ENCODE measurements at places on chromosomes 6 and 20.

DNA sequence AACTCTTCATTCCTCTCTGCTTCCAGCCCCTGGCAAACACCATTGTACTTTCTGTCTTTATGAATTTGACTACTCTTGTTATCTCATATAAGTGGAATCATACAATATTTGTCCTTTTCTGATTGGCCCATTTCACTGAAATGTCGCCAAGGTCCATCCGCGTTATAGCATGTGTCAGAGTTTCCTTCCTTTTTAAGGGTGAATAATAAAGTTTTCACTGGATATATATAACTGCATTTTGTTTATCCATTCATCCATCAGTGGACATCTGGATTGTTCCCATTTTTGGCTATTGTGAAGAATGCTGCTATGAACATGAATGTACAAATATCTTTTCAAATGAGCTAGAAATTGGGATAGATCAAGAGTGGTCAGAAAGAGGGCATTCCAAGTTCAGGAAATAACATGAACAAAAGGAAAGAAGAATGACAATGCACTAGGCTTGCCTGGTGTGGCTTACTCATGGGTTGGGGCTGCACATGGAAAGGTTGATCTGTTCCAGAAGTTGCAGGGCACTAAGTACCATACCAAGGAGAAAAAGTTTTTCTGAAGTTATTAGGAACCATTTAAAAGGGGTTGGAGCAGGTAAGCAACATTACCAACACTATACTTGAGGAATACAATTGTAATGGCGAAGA is 10.0 kb upstream of the L3MBTL3 start:
- no peak for DNase-seq

GRCh38 chr6:88262332-88262731 is 96.2 kb upstream of the CNR1 start:
- no peak for DNase-seq

- DNase-seq, result no peak
Observed at GRCh38 chr6:135014353-135014832, 40.2 kb downstream of the HBS1L start.

DNA sequence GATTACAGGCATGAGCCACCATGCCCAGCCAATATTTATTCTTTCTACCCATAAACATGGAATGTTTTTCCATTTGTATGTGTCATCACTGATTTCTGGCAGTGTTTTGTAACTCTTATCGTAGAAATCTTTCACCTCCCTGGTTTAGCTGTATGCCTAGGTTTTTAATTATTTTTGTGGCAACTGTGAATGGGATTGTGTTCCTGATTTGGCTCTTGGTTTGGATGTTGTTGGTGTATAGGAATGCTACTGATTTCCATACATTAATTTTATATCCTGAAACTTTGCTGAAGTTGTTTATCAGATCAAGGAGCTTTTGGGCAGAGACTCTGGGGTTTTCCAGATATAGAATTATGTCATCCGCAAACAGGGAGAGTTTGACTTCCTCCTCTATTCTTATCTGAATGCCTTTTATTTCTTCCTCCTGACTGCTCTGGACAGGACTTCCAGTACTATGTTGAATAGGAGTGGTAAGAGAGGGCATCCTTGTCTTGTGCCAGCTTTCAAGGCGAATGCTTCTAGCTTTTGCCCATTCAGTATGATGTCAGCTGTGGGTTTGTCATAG is 198.6 kb downstream of the ZDHHC14 start:
- no peak for DNase-seq

DNA sequence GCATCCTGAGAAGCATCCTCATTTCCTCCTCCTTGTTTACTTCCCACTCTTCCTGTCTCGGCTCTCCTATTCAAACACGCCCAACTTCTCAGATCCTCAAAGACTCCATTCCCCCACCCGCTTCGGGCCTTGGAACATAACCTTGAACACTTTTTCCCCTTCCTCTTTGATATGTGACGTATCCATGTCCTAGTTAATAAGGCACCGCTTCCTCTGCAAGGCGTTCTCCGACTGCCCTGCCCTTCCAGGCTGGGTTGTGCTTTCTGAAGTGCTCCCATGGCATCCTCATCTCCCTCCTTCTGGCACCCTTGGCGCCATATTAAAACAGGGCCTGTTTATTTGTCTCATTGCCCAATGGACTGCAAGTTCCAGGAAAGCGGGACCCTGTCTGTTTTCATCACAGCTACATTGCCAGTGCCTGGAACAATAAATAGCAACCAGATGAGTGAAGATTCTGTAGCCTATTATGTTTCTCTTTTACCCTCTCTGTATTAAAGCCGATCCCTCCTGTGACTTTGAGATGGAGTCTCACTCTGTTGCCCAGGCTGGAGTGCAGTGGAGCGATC is 115.3 kb upstream of the TRAF3IP2 start:
- DNase-seq, result no peak

- DNase-seq, result no peak
Observed at GRCh38 chr6:33192105-33192646, at the start of gene COL11A2. COL11A2 (minus strand) TSS chr6:33192467; CDS start chr6:33192240, 227 bp downstream.

GRCh38 chr6:165769401-165769800 is 106.4 kb upstream of the PDE10A start:
- no peak for DNase-seq

DNA sequence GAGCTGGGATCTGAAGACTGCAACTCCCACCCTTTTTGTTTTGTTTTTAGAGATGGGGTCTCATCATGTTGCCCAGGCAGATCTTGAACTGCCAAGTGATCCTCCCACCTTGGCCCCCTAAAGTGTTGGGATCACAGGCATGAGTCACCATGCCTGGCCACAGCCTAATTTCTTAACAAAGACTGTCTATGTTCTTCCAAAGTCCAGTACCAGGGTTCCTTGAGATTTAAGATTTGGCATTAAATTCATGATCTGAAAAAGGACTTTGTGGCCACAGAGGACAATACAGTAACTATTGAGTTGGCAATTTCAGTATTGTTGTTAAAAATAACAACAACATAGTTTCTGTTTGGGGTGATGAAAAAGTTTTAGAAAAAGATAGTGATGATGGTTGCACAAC is 28.7 kb upstream of the BEND3 start:
- no peak for DNase-seq

GRCh38 chr20:52654567-52654966 is 317.6 kb upstream of the TSHZ2 start:
- DNase-seq, result no peak

Measured in activated T-cell treated with anti-CD3 and anti-CD28 coated beads for 48 hours (primary cell).